CD14-positive monocyte (primary cell): ENCODE measurements at places on chromosomes 7 and 10.

DNA sequence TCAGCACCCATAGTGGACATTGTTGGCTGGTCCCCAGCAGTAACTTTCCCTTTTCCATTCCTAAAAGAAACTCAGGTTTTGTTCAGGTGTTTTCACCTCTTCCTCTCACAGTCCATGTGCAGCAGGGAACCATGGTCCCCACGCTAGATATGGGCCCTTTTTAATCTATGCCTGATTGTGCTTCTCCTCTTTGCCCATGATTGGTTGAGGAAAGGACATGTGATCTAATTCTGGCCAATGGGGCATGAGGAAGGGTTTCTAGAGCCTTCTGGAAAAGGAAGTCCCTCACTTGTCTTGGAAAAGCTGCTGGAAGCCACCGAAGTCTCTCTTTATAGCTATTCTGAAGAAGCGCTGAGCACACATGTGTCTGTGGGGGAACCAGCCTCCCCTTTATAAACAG, 330.7 kb downstream of the ACTR3B start:
- DNase-seq = no peak

GRCh38 chr10:44647877-44648542, 263.1 kb upstream of the CXCL12 start:
- no peak for DNase-seq

DNA sequence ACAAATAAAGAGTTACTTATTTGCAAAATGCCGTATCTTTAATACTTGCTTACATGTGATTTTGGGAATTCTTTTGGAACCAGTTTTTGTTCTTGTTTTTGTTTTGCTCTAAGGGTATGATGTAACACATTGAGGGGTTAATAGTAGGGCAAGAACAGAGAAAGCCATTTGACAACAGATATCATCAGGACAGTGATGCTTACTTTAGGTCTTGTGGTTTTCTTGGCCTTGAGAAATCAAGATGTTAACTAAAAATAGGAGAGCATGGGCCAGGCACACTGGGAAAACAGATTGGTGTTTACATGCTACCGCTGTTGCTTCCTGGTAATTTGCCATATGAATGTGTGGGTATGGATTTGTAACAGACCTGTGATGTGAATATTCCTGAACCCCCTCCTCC, 3.7 kb downstream of the SAMD8 start:
- DNase-seq = no peak

GRCh38 chr10:88120599-88121333, 257.3 kb downstream of the PTEN start:
- peak; percentile 72 for DNase-seq

DNA sequence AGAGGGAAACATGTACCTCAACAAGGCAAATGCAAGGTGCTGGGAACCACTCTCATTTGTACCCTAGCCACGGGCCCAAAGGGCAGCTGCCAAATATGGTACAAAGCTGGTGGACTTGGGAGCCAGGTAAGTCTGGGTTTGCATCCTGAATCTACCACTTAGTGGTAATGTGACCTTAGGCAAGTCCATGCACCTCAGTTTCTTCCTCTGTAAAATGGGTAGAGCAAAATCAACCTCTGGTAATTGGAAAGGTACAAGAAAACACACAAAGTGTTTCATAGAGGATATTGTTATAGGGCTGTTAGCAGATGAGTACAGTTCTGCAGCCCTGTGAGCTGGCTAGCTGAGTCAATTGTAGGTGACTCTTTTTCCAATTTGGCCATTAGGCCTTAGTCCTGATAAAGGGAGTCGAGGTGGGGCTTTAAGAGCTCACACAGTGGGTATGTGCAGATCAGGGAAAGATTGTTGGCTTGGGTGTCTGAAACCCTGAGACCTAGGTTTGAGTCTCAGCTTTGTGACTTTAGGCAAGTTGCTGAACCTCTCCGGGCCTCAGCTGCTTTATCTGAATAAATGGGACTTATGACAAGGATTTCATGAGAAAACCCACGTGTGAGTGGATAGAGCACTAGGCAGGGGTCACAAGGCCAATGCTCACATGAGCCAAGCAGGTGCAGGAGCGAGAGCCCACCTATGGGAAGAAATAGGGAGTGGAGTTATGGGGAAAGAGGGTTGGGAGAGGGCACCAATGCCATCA, 121.3 kb upstream of the GDF10 start:
- DNase-seq = no peak
